SK-MEL-5 (cell line): ENCODE measurements at places on chromosomes 13 and 19.
A peak's percentile ranks its signal among the peaks of the same experiment; 100 is the strongest.

DNA sequence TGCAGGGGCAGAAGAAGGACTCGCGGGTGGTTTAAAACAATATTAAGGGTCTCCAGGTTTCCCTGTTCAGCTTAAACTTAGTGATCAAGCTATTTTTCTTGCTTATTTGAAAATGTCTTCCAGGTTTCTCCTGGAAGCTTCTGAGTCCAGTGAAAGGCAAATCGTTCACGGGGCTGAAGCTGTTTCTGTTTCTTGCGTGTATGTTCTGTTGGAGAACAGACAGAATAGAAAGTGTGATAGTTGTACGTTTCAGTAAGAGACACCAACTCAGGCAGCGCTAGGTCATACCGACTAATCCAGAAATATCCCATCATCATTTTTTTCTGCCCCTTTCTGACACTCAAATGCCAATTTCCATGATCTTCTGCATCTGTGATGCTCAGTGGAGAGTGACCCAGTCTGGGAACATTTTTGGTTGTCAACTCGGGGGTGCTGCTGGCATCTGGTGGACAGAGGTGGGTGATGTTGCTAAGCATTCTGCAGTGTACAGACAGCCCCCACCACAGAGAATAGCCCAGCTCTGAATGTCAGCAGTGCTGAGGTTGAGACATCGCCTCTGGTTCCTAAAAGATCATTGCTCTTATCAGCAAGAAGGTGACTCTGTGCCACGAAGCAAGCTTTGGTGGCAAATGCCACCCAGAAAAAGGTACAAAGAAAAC is 4.3 kb downstream of the KLF2 start:
- DNase-seq: no peak

- peak; percentile 97 for DNase-seq
These were observed 314.2 kb downstream of the DLEU7 start for GRCh38 chr13:50529154-50529882.

- DNase-seq: peak; percentile 44
These were observed 15.1 kb downstream of the LILRA5 start for GRCh38 chr19:54297759-54298305.

DNA sequence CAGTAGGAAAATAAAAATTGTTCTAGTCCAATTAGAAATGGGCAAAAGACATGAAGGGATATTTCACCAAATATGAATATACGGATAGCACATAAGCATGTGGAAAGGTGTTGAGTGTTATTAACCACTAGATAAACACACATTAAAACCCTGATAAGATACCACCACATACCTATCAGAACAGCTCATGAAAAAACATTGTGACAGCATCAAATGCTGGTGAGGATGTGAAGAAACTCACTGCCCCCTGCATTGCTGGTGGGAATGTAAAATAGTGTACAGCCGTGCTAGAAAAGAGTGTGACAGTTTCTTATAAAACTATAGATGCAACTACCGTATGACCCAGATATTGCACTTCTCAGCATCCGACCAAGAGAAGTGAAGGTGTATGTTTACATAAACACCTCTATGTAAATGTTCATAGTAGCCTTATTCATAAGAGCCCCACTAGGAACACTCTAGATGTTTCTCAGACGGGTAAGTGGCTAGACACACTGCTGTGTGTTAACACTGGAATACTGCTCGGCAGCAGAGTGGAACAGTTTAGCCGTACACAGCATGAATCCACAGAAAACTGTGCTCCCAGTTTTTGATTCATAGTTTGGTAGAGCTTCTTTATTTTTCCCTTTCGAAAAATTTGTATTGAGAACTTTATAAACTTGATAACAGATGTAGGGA is 321.1 kb downstream of the MYO16 start:
- no peak for DNase-seq

- DNase-seq: peak; percentile 19
These were observed 1.9 kb downstream of the CDK8 start for GRCh38 chr13:26255691-26256277.

DNA sequence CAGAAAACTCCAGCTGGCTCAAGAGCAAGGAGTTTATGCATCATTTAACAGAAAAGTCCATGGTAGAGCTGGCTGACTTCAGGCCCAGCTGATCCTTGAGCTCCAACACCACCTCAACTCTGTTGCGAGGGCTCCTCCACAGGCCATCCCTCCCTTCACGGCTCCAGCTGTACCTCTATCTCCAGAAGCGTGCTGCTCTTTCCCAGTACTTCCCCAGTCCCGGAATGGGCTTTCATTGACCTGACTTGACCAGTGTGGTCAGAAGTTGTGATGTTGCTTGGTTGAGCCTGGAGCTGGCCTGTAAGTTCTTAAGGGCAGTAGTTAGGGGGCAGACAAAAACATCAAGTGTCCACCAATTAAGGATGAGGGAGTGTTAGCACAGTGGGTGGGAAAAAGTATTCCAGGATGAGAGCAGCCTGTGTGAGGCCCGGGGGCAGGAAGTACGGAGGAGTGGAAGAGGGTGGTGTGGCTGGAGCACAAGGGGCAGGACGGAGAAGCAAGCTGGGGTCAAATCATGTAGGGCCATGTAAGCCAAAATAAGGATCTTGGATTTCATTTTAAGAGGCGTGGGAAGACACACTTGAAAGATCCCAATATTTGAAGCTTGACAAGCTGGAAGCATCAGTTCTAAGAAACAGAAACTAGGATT is 24.0 kb downstream of the SKA3 start:
- DNase-seq: no peak

DNA sequence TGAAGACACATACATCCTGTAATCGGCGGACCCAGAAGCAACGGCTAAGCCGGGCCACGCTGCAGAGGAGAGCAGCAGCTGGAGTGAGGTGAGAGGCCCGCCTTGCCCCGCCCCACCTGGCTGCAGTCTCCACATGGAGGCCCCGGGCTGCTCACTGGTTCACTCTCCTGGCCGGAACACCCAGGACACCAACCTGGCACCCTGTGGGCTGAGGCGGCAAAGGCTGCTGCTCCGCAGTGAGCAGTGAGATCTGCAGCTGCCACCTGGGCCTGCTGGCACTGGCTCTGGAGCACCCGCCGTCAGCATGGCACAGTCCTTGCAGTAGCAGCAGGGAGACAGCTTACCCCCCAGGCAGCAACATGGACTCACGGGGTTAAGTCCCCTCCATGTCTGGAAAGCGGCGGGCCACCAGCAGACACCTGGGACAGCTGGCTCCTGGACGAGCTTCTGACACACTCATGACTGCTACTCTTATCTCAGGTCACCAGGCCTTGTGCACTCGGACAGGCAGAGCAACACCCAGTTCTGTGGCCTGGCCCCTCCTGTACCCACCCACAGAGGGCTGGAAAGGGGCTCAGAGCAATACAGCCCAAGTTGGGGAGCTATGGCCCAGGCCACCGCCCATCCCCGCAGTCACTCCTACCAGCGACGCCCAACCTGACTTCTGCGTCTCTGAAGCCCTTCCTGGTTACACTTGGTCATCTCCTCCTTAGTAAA is 13.2 kb upstream of the KPTN start:
- DNase-seq: no peak

- DNase-seq: no peak
These were observed 514 bp downstream of the PRKACA start for GRCh38 chr19:14116918-14117578.

- no peak for DNase-seq
These were observed 20.7 kb upstream of the HMGB1 start for GRCh38 chr13:30486230-30487074.

- DNase-seq: no peak
These were observed 1.7 kb upstream of the ZNF507 start for GRCh38 chr19:32343550-32344262.

DNA sequence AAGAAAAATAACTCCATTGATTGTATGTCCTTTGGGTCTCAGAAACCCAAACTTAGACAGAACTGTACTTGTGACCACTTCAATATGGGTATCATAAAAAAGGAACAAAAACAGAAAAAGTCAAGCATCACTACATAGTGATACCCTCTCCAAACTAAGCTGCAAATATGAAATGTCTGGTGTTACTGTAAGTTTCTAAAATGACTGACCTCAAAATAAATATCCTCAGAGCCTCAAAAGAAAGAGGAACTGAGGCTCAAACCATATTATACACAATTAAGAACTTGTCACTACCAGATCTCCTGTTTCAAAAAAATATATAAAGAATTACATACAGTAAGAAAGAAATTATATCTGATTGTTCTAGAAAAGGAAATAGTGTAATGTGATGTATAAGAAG is 787.9 kb upstream of the KLHL1 start:
- DNase-seq: no peak

GRCh38 chr13:70014337-70014736 is 93.3 kb upstream of the ATXN8OS start:
- no peak for DNase-seq

- no peak for DNase-seq
These were observed 1320.1 kb upstream of the MIR17HG start for GRCh38 chr13:90027409-90027808.

DNA sequence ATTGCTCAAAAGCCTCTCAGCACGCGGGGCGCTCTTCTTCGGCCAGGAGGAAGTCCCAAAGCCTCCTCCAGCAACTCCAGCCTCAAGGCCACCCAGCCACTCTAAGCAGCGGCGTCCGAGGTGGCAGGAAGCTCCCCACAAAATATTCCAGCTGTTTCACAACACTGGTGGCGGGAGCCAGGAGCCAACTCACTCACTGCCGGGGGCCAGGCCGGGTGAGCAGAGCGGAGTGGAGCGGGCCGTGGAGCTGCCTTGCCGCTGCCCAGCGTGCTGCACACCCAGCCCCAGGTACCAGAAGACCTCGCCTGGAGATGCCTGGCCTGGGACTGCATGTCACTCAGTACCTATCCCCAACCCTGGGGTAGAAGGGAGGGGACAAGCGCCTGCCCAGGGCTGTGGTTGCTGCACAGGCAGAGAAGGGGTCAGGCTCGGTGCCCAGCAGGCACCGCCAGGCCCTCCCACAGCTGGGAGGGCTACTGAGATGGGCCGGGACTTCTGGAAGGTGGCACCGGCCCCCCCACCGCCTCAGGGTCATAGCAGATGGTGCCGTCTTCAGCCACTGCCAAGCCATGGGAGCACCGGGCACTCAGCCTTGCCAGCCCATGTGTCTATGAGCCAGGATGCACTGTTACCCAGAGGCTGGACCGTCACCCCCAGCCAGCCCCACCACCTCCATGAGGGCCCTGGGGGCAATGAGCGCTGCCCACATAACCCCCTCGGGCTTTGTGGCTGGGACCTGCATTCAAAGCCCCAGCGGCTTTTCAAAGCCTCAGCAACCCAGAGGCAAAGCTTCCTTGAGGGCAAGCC is 59.2 kb downstream of the MLLT1 start:
- no peak for DNase-seq

GRCh38 chr19:14402332-14403144 is 16.6 kb downstream of the DDX39A start:
- DNase-seq: no peak

GRCh38 chr19:54207676-54207982 is 7.0 kb downstream of the RPS9 start:
- DNase-seq: no peak

DNA sequence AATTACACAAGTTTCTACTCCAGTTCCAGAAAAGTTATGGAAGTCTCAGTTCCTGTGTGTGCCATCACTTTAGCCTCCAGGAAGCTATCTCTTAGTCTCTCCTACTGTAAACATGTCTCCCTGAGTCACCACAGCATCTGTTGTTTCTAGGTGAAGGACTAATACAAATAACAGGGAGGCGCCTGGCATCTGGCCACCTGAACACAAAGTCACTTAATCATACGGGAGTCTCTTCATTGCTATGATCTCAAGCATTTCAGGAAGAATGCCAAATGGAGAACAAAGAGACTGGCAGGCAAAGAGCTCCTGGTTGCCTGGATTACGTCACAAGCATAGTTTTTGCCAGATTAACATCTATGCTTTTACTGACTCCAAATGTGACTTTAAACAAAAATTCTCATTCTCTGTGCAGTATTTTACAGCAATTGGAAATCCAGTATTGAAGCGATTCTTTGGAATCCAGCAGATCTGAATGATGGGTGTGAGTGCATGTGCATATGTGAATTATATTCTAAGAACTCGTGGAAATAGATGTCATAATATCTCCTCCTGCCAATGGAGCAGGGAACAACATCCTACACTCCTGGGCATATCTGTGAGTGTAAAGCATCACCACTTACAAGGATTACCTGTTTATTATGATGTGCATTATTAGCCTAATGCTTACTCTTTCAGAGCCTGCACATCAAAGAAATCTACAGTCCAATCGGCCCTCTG is 572.8 kb downstream of the PCDH9 start:
- DNase-seq: peak; percentile 22

DNA sequence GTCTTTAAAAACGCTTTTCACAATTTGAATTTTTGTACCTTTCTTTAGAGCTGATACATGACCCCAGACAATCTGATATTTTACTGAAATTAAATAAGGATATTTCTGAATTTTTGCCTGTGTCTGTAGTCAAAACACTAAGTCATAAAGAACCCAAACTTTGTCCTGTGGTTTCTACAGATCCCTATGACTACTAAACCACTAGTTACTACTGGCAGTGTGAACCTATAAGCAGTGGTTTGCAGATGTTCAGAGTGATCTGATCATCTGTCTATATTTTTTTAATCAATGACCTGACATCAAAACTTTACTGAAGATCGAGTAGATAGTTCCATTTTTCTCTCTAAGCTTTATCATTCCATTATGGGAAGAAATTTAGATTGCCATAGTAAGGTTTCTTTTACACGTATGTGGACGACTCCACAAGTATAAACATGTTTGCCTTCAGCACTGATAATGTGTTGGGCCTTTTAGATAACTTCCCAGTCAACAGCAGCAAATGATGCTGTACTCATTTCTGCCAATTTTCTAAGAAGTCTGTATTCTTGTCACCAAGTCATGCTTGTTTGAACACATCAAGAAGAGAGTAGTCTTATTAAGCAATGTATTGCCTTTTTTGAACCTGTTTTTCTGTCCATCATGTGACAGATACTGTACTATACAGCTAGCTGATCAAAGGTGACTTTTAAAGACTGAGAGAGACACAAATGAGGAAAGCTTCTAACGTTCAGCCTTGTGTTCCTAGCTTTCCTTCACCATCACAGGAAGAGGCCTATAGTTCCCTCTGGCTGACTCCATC is 21.8 kb downstream of the POLR1D start:
- DNase-seq: no peak

DNA sequence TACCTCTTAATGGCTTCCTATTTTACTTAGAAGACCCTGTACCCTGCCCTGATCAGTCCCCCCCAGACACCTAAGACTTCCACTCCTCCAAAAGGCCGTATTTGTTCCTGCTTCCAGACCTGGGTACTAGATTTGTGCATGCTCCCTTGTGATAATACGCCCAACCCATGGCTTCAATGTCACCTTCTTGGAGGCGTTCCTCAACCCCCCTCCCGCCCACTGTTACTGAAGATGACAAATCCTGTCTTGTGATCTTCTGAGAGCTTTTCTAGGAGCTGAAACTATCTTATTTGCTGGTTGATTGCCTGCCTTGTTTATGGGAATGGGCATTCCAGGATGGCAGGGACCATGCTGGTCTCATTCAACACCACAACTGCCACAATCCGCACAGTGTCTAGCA is 9.4 kb downstream of the SLC25A23 start:
- DNase-seq: no peak
